HCT116 (cell line): ENCODE measurements at places on chromosomes 2 and 18. TPM values are rescaled to one million over a fixed set of nuclear protein-coding genes. Genes with fewer than 3 reads are reported as not detected.

Gene RGPD8
- 11.0 TPM for total RNA-seq

Gene SMYD1
- total RNA-seq = not detected

Gene DLGAP1
- total RNA-seq = 0.39 TPM

Gene ABCB11
- 0.12 TPM for total RNA-seq

Gene TRIM43
- not detected for total RNA-seq

Gene STEAP3
- 32.3 TPM for total RNA-seq

Gene SCYGR4
- not detected for total RNA-seq

- no peak for DNase-seq
Measured at GRCh38 chr2:98936353-98937351, 627 bp upstream of the CRACDL start.

GRCh38 chr2:194096402-194096801, 1560.6 kb upstream of the SLC39A10 start:
- no peak for DNase-seq

GRCh38 chr2:880201-880970, 70.3 kb upstream of the SNTG2 start:
- no peak for DNase-seq

GRCh38 chr2:240124651-240125030, 11.5 kb downstream of the COPS9 start:
- no peak for DNase-seq

DNA sequence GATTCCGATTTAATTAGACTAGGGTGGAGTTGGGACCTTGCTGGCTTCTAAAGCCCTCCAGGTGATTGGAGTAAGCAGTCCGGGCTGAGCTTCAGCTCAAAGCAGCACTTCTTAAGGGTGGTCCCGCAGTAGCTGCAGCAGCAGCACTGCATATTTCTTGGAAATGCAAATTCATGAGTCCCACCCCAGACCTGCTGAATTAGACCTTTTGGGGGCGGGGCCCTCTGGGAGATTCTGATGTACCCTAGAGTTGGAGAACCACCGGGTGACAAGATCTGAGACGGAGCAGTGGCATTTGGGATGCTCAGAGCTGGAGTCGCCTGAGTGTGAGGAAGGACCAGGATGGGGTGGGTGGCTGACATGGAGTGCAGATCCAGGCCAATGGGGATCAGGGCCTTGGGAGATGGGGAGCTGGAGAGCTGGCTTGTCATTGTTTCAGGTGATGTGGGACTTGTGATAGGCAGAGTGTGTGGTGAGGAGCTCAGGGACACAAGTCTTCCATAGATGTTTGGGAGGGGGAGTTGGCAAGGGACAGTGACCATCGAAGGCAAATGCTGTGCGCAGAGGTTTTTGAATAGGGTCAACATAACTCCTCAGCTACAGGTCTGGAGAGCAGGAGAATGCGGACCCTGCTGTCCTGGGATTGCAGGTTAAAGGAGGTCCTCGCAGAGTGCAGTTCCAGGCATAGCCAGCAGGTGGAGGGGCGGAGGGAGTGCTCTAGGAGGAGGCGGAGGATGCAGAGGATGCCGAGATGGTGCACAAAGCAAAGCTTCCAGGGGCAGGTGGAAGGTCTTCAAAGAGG, 130.9 kb upstream of the RAB12 start:
- peak; percentile 33 for DNase-seq

DNA sequence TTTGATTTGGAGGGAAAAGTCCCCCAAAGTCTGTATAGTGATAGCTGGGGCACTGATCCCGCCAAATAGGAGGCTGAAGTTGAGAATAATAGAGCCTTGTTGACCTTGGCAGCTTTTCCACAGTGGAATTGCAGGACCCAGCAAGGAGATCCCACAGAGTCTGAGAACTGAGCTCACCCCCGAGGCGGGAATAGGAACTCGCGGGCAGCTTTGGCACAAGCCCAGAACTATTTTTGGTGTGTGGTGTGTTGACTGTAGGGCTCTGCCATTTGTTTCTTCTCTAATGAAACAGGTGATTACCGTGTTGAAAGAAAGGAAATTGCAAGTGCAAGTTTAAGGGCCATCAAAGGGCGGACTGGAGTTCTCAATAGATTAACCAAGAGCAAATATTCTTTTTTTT, 34.0 kb downstream of the SH3RF3 start:
- DNase-seq = no peak

- no peak for DNase-seq
Measured at GRCh38 chr2:159076241-159076640, 107.8 kb downstream of the TANC1 start.

DNA sequence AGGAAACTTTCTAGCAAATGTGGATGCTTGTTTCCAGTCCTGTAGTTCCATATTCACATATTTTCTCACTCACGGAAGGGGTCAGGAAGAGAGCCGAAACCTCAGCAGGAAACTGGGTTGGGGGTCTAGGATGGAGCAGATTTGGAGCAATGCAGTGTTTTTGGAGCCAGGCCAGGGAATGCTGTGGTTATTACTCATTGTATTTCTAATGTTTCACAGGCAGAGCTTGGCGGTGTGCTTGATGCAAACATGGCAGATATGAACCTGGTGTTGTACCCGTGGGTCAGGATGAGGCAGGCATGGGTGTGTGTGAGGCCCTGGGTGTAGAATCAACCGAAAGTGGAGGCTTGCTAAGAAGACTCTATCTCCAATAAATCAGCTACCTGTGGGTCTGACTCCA, 34.6 kb upstream of the ACKR3 start:
- no peak for DNase-seq

DNA sequence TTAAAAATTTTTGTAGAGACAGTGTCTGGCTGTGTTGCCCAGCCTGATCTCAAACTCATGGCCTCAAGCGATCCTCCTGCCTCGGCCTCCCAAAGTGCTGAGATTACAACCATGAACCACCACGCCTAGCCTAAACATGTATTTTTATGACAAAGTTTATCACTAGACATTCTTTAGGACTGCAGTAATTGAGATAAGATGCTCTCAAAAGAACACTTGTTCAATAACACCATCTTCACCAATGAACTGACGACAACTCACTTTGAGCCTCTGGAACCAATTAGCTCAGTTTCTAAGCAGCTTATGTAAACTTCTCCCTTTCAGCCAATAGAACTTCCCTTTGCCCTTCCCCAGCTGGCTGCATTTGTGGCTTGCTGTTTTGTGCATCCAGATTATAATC, 15.3 kb upstream of the PPP4R1 start:
- DNase-seq = no peak

DNA sequence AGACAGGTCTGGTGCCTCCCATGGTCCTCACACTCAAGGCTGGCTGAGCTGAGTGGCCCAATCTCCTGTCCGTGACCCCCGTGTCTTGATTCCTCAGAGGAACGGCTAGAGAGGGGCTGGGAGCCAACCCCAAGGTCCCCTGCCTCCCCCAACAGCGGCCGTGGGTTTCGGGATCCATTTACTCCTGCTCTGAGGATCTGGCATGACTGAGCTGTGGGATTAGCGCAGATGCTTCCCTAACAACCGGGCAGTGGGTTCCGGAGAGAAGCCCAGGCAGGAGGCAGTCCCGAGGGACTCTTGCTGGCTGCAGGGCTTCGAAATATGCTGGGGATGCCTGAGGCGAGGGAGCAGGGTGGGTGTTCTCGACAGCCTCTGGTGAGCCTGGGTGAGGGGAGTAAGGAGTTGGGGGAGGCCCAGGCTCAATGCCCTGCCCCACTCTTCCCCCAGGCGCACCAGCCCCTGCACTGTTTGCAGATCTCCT, 18.9 kb downstream of the GPR35 start:
- DNase-seq = no peak

GRCh38 chr2:225002039-225002655, 40.1 kb downstream of the DOCK10 start:
- DNase-seq = peak; percentile 43

GRCh38 chr2:75311993-75312392, 112.7 kb upstream of the TACR1 start:
- DNase-seq = peak; percentile 3

DNA sequence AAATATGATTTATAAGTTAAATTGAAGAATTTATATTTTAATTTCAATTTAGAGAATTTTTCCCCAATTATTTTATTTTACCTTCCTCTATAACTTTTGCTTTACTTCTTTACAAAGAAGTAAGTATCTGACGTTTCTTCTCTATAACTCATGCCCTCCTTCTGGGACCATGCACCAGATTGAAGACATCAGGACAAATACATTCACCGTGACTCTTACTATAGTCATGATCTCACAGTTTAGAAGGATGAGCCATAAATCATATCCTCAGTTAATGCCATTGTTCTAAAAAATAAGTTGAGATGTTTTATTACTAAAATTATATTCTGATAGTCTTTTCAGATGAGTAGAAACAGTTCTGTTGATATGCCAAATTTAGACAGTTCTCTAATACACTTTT, 279.3 kb downstream of the TMX3 start:
- DNase-seq = no peak

GRCh38 chr18:21489119-21489750, 111.3 kb downstream of the ESCO1 start:
- DNase-seq = peak; percentile 40

DNA sequence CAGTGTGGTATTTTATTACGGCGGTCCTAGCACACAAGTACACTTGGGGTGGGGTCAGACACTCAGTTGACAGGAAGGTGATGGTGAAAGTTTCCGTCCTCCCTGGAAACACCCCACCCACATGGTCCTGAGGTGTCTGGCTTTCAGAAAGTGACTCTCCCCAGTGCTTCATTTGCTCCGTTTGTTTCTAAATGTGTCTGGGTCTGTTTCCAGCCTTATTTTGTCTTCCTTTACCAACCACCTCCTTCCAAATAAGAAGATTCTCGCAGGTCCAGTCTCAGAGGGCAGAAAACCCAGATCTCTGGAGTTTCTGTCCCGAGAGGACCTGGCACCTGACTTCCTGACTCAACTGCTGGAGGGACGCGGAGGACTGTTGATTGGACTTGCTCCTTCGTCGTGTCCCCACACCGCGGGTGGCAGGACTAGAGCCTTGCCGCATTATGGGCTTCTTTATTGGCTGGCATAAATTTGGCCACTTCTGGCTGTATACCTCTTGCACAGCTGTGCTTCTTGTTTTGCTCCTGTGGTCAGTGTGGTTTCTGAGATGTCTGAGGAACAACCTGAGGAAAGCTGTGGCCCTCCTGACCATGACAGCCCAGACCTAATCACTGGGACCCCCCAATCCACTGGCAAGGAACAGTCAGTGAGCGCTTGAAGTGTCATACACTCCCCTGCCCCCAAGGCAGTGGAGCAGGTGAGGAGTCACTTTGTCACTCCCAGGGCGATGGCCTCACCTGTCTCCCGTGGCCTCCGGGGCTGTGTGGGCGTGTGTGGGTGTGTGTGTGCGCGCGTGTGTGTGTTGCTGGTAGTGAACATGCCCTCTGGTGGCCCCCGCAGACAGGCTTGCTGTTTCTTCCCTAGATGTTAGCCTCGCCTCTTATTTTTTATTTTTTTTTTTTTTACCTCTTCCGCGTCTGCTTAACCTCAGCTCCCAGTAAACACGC, 45.6 kb downstream of the MEX3C start:
- DNase-seq = no peak

DNA sequence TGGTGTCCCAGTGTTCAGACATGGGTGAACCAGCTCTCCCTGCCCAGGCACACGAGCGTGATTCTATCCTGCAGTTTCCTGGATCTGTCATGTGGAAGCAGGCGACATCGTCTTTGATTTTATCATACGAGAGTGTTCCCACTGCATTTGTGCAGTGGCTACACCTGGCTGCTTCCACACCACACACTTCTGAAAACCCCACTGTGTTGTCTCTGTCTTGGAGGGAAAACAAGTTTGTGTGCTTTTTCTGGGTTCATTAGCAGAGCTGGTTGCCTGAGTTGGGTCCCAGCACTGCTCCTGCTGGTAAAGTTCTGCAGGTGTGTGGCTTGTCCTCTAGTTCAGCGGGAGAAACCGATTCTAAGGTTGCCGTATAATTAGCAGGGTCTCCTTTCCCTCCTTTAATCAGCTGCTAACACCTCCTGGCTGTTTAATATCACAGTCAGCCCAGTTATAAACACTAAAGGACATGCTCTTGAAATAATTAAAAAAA, 58.5 kb upstream of the TWIST2 start:
- no peak for DNase-seq

DNA sequence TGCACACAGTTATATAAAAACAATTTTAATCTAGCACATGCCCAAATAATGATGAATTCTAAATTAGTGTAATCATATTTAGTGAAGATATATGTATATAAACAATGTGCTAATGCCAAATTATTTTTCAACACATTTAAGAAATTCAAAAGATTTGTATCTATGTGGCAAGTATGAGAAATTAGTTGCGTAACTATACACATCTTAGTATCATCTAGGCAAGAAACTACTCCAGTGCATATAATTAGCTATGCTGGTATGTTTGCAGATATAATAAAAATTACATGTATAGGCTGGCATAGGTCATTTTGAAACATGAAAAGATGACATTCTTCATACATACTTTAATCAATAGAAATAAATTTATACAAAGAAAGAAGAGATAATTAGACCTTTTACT, 252.0 kb upstream of the VWC2L start:
- no peak for DNase-seq

DNA sequence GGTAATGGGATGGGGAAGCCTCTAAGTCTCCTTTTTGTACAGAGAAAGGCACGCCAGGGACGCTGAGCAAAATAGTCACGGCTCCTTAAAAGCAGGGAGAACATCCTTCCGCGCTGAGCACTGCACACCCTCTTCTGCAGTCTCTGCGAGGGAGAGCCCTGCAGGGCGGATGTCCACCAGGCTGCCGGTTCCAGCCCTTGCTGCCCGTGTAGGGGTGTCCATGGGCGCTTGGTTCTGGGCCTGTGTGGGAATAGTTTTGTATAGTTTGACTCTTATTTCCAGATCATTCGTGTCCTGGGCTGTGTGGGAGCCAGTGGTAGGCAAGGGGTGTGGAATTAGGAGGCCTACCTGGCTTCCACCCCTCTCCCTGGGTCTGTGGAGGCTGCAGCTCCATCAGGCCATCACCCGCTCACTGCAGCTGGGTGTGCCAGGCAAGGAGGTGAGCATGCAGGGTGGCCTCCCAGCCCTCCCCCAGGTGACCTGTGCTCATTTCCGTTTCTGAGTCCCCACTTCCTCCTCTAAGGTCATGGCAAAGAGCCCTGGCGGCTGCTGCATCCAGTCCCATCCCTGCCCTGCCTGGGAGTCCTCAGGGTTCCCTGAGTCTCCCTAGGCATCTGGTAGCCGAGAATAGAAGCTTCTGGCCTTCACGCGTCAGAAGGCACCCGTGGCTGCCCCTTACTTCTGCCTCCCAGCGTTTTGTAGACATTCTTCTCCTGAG, 202.6 kb downstream of the LDLRAD4 start:
- DNase-seq = no peak

- DNase-seq = no peak
Measured at GRCh38 chr2:96953611-96953978, 32.8 kb downstream of the FAM178B start.

DNA sequence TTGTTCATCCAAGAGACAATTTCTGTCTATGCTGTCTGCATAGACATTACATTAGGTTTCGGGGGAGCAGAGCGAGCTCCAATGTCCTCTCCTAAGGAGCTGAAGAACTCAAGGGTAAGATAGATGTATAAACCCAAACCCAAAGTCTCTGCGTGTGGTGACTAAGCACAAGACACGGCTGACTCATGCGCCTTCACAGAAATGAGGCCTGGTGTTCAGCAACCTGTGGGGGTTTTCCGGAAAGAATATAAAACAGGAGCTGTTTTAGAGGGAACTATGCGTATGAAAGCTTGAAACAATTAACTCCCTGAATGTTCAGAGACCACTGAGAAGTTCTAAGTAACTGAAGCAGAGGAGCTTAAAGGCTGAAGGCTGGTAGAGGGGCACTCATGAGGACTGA, 154.7 kb downstream of the SOX11 start:
- no peak for DNase-seq

GRCh38 chr18:59646228-59646962, 50.8 kb downstream of the CCBE1 start:
- DNase-seq = no peak

- DNase-seq = peak; percentile 32
Measured at GRCh38 chr2:52810460-52810859, 957.1 kb upstream of the CHAC2 start.
